ENCODE measurements at places on chromosomes 1 and 21.

GRCh38 chr1:200644021-200644420 lies 23.5 kb upstream of the KIF14 start:
- DNase-seq = no peak

DNA sequence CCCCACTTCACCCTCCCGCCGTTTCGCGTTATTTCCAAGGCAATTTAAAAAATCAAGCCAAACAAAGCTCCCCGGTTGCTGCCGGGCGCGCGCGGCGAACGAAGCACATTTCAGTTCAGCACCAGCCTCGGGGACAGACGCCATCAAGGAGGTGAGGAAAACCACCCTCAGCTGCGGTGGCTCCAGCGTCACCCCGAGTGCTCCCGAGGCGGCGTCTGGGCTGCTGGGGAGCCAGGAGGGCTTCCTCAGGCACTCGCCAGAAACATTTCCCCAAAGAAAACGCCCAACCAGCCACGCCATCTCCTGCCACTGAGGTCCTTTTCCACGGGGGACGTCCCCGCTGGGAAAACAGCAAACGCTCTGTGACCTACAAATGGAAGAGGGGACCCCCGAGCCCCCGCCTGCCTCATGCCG lies 623 bp downstream of the GNG4 start:
- peak; percentile 33 for DNase-seq

GRCh38 chr21:42009018-42009830 lies 936 bp downstream of the ZBTB21 start:
- peak; percentile 63 for DNase-seq

DNA sequence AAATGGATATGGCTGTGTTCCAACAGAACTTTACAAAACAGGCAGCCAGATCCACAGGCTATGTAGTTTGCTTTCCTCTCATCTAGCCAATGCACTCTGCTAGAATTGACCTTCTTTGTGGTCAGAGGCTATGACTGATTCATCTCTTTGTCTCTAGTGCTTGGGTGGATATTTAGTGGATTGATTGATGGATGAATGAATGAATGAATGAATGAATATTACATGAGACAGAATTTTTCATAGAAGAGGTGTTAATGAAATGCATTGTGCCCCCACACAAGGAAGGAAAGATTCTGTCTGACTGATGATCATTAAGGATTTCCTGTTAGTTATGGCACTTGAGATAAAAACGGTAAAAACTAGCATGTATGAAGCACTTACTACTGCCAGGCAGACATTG lies 50.5 kb upstream of the ZYG11A start:
- DNase-seq = no peak

GRCh38 chr1:221097479-221098281 lies 218.4 kb downstream of the HLX start:
- no peak for DNase-seq

DNA sequence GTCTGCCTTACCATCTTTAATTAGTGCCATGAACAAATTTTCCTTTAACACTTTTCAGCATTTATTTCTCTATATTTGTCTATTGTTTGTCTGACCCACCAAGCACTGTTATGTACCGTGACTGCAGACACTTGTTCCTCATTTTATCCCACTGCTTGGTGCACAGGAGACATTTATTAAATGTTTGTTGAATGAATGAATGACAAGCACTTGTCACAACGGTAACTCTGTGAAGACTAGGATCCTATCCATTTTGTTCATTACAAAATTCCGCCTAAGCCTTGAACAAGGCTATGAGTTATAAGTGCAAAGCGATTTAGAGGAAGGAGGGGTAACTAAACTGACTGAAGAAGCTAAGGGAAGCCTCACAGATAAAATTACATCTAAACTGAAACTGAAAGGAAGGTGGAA lies 379 bp upstream of the STRIP1 start:
- no peak for DNase-seq

GRCh38 chr1:35574655-35575415 lies 1.7 kb downstream of the TFAP2E start:
- DNase-seq = no peak

- no peak for DNase-seq
Observed at GRCh38 chr1:52346653-52347052, 19.4 kb downstream of the CC2D1B start.

DNA sequence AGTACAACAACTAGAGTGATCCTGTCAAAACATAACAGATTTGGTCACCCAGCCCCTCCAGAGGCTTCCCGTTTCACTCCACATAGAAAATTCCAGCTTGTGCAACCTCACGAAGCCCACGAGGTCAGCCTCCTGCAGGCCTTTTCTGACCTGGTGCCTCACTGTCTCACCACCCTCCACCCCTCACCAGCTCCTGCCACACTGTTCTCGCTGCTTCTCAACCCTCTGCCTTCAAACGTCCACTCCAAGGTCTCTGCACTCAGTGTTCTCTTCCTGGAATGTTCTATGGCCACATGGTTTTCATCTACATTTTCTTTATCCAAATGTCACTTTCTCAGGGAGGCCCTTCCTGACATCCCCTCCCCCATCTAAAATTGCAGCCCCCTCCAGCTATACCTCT lies 178.9 kb downstream of the DHRS3 start:
- no peak for DNase-seq

Data from stimulated activated CD4-positive, alpha-beta T cell treated with anti-CD3 and anti-CD28 coated beads, Interleukin-1b, Interleukin-23, amount 100 ng/mL, for 4 hours (primary cell).